Activated T-helper 1 cell treated with anti-CD3 and anti-CD28 coated beads, Interleukin-12 subunit alpha, Interleukin-12 subunit beta, Interleukin-2, Interleukin-4 antibody, amounts not matched to agents 30 ng/mL and 10 ng/mL and 1 ng/mL, durations not matched to agents 14 hours and 24 hours and 36 hours (primary cell): ENCODE measurements at places on chromosomes 6 and 20. TPM values are rescaled to one million over a fixed set of nuclear protein-coding genes. Genes with fewer than 3 reads are reported as not detected.

DNA sequence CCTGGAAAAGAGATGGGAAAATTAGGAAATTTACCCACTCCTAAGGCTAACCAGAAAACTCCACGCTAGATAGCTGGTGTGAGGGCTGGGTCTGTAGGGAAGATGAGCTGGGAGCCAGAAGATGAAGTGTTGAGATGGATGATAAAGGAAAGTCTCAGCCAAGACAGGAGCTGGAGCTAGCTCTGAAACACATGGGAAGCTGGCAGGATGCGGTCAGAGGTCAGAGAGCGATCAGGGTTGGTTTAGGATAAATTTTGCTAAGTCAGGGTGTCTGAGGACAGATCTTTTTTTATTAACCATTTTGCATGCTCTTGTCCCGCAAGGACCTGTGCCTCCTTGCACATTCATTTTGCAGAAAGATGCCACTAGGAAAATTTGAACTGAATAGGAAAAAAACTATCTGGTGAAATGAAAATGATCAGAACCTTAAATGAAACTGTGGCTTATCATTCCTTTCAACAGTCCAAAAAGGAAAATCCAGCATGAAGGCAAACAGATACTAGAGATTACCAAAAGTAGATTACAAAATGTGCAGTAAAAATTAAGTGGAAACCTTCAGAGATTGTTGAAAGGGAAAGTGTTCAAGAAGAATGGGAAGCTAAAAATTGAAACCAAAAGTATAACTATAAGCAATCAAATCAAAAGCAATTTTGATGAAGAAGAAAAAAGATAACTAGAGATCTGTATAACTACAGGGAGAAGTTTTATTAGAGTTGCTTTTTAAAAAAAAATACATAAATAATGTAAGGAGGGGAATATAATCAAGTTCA lies 10.7 kb upstream of the EDN1 start:
- DNase-seq, result no peak

DNA sequence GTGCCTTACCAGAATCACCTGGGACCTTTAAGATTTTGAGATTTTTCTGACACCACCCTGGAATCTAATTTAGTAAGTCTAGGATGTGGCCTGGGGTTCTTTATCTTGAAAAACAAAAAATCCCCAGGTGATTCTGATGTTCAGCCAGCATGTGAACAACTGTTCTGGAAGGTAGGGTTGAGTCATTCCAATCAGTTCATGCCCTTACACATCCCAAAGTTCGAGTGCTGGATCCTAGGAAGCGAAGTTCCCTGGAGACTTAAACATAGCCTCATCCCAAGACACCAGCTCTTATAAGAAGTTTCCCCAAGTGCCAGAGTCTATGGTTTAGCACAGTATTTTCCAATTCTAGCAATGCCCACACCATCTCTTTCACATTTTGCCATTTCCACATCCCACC lies 6.3 kb upstream of the TSHZ2 start:
- no peak for DNase-seq

- no peak for DNase-seq
These were observed 86.2 kb upstream of the BEND6 start for GRCh38 chr6:56868687-56869086.

DNA sequence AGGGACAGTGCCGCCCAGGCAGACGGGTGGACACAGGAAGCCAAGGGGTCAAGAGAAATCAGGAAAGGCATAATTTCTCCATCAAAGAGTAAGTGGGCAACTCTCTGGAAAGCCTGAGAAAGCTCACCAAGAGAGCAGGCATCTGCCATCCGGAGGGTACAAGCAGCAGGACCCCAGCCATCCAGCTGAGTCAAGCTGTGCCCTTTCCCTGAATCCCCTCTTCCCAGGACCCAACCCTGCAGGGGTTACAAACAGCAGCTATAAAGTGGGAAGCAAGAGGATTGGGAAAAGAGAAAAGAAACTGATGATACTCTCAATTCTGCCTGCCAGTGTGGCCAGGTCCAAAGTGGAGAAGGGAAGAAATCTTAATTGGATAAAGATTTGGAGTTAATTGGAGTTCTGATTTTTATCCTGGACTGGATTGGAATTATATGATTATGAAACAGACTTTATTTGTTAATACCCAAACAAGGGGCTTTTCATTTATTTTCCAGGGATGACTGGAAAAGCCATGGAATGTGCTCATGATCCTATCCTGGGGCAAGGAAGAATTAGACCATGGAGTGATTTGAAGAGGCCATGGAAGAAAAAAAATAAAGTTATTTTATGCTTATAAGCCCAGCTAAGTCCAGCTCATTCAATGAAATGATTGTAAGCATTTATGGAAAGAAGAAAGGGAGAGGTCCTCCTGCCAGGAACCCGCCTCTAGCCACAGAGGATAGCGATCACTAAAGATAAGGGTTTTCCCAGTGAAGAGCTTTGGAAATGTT lies 34.9 kb downstream of the NHLRC1 start:
- DNase-seq, result no peak

GRCh38 chr6:111487661-111488060 lies 4.6 kb upstream of the REV3L start:
- peak; percentile 14 for DNase-seq

PI3 gene
- not detected in 2 replicates for total RNA-seq

DNA sequence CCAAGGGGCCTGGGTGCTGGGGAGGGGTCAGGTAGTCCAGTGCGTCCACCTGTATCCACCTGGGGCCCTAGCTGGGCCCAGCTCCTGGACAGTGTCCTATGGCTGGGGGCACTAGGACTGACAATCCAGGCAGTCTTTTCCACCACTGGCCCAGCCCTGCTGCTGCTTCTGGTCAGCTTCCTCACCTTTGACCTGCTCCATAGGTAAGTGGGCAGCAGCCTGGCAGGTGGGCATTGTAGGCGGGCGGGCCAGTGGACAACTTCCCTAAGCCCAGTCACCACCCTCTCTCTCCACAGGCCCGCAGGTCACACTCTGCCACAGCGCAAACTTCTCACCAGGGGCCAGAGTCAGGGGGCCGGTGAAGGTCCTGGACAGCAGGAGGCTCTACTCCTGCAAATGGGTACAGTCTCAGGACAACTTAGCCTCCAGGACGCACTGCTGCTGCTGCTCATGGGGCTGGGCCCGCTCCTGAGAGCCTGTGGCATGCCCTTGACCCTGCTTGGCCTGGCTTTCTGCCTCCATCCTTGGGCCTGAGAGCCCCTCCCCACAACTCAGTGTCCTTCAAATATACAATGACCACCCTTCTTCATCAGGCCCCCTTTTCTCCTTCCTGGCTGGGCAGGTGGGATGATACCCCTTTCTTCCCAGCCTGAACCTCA lies 584 bp downstream of the C20orf141 start:
- no peak for DNase-seq

GRCh38 chr6:155439376-155439775 lies 16.3 kb downstream of the NOX3 start:
- no peak for DNase-seq

- DNase-seq, result no peak
These were observed 18.1 kb downstream of the KLHL32 start for GRCh38 chr6:96942676-96943075.

DNA sequence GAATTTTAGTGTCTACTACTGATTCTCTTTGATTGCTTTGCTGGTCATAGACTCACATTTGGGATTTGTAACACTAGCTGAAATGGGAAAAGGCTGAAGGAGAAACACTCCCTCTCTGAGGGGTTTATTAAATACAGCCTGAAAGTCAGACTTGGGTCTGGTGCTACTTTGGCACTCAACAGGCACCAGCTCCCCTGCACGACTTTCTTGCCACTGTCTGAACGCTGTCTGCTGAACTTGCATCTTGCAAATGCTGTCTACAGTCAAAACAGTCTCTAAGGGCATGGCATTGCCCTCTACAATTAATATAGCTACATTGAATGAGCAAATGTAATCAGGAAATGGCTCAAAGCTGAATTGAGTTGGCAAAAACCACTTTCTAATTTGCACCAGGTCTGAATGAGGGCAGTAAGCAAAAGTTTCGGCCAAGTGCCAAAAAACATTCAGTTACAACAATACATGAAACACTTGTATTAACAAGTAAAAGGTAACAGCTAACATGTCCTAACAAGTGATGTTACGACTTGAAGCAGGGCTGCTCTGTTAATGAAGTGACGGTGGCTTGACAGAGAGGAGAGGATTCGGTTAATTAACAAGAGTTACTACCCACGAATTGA lies 119.5 kb downstream of the FOXC1 start:
- no peak for DNase-seq

GRCh38 chr20:63530788-63531160 lies 6.4 kb downstream of the PTK6 start:
- no peak for DNase-seq

DNA sequence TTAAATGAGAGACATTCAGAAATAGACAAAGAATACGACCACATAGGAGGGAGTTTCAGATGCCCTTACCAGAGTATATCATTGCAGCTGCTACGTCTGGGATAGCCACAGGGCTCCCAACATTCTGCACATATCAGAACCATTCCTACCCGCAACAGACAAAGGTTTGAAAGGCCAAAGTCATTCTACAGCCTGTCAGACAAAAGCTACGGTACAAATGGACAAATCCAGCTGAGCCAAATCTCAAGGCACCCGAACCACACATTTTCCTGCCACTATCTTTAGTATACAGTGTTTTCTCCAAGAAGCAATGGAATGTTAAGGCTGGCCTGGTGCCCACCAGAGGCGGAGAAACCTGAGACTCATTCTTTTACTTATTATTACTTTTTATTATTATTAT lies 30.5 kb upstream of the LYRM2 start:
- no peak for DNase-seq

GRCh38 chr6:126204126-126204525 lies 135.8 kb upstream of the CENPW start:
- DNase-seq, result no peak

- no peak for DNase-seq
These were observed 320.1 kb upstream of the FKBP1C start for GRCh38 chr6:62891065-62891647.

FLRT3 gene
- not detected in 2 replicates for total RNA-seq

GTF3C6 gene
- total RNA-seq, result 137 TPM in 2 replicates

DNA sequence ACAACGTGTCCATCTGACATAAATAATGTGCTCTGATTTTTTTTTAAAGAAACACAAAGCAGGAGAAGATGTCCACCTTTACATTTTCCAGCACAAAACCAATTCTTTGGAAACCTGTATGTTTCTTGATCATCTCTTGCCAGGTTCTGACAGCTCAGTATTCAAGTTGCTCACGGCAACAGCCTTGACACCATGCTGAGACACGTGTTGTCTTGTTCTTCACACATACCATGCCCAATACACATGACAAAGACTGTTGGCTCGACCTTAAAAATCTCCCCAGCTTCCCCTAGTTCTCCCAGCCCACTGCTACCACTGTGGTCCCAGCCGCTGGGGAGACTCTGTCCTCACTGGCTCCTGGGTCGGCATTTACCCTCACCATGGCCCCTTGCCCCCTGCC lies 518.9 kb downstream of the PREX1 start:
- DNase-seq, result no peak

- no peak for DNase-seq
These were observed 1.3 kb upstream of the GTSF1L start for GRCh38 chr20:43727980-43728590.

DNA sequence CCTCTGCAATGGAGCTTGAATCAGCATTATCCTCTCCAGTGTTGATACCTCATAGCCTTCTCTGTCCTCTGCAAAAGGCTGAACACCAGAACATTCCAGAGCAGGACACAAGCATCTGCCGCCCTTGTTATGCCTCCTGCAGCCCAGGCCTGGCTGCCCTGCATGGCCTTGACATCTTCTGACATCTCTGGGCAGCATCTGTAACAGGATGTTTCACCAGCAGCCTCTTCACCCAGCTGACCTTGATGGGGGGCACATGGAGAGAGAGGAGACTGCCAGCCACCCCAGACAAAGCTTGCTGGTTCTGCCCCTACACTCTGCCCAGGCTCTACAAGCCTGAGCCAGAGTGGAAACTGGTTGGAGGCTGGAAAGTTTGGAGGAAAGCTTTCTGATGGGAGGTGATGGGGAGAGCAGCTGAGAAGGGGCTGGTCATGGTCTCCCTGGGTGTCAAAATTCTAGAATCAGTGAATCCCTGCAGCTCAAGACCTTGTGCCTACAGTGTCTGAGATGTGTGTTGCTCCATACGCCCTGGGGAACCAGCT lies 145.1 kb downstream of the MRPL14 start:
- no peak for DNase-seq

DNA sequence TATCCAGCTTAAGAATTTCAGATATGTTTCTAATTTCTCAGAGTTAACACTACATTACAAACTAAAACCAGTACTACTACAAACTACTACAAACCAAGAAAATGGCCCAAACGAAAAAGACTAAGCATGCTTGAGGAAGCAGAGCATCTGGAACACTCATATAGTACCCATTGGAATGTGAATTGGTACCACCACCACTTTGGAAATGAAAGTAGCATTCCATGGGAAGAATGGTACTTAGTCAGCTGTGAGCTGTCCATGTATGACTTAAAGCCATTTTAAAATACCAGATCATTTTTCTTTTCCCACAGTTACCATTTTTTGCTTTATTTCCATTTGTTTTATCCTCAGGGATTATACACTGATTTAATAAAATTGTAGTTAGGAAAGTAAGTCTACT lies 30.5 kb downstream of the FBXO9 start:
- no peak for DNase-seq

GRCh38 chr6:38234934-38235682 lies 404.6 kb downstream of the BTBD9 start:
- DNase-seq, result no peak

SCUBE3 gene
- total RNA-seq, result 0.05 TPM in 1 of 2 replicates, not detected in the other

DNA sequence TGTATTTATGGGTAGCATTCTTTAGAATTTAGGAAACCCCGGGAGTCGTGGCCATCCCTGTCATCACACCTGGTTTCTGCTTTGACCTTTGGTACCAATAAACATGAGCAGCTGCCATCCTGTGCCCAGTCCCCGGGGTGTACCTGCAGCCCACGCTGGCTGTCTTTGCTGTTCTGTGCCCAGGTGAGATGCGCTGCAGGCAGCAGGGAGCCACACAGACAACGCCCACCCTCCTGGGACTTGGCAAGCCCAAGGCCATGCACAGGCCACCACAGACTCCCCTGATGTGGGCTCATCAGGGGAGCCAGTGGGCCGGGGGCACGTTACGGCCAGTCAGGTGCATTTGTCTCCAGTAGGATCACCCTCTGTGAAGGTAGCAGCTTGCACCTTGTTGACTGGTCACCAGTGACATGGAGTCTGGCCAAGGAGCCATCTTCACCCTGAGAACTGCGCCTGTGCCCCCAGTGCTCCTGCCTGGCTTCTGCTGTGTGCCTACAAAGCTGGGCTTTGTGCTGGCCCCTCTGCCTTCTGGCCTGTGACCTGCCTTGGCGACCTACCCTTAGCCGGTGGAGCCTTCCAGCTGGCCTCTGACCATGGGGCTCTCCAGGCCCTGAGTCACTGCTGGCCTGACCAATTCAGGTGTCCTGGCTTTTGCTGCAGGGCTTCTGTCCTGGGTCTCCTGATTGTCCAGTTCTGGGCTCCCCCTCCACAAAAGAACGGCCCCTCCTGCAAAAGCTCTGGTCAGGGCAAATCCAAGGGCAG lies 14.2 kb upstream of the UNC93A start:
- DNase-seq, result no peak

EDN3 gene
- total RNA-seq, result not detected in 2 replicates

NRM gene
- 15.5 and 15.9 TPM in 2 replicates for total RNA-seq
